ENCODE measurements at places on chromosomes 7 and 10. TPM values are rescaled to one million over a fixed set of nuclear protein-coding genes. Genes with fewer than 3 reads are reported as not detected.

TWIST1 gene
- total RNA-seq = 2.8 TPM

PNLIP gene
- total RNA-seq = not detected

SLC29A4 gene
- 2.3 TPM for total RNA-seq

SUN3 gene
- not detected for total RNA-seq

FEZF1 gene
- not detected for total RNA-seq

CASTOR2 gene
- total RNA-seq = 7.2 TPM

DRGX gene
- not detected for total RNA-seq

AZGP1 gene
- total RNA-seq = not detected

OPN1SW gene
- not detected for total RNA-seq

DOCK1 gene
- total RNA-seq = 108 TPM

COPG2 gene
- total RNA-seq = 17.5 TPM

IFIT1B gene
- not detected for total RNA-seq

CTTNBP2 gene
- total RNA-seq = not detected

LRRTM3 gene
- not detected for total RNA-seq

GHRHR gene
- 0.27 TPM for total RNA-seq

OR6B1 gene
- total RNA-seq = not detected

TFPI2 gene
- total RNA-seq = 79.7 TPM

PAPOLB gene
- total RNA-seq = under 0.01 TPM

SKIDA1 gene
- total RNA-seq = 0.36 TPM

PAX2 gene
- total RNA-seq = not detected

SRRM3 gene
- 0.45 TPM for total RNA-seq

MUC3A gene
- under 0.01 TPM for total RNA-seq

CLRN3 gene
- total RNA-seq = 0.09 TPM

KCNH2 gene
- total RNA-seq = not detected

NUTM2A gene
- 0.19 TPM for total RNA-seq

SPDYE6 gene
- not detected for total RNA-seq

ZCWPW1 gene
- total RNA-seq = 0.85 TPM

MDH2 gene
- total RNA-seq = 62.7 TPM

AASS gene
- 42.1 TPM for total RNA-seq

ASCC1 gene
- 23.0 TPM for total RNA-seq

FKBP9 gene
- 149 TPM for total RNA-seq

ADAP1 gene
- total RNA-seq = 3.6 TPM

MMP21 gene
- under 0.01 TPM for total RNA-seq

HGF gene
- 4.0 TPM for total RNA-seq

USP6NL gene
- 15.6 TPM for total RNA-seq

PLXNA4 gene
- total RNA-seq = 18.4 TPM

XRCC2 gene
- total RNA-seq = 2.0 TPM

MYL10 gene
- total RNA-seq = not detected

OR13A1 gene
- total RNA-seq = not detected
